ENCODE measurements at places on chromosomes 7 and 10. TPM values are rescaled to one million over a fixed set of nuclear protein-coding genes. Genes with fewer than 3 reads are reported as not detected.

GRCh38 chr7:110918949-110919548 lies 171.9 kb upstream of the LRRN3 start:
- DNase-seq, result no peak

Gene NOD1
- polyA plus RNA-seq, result 18.4 TPM

DNA sequence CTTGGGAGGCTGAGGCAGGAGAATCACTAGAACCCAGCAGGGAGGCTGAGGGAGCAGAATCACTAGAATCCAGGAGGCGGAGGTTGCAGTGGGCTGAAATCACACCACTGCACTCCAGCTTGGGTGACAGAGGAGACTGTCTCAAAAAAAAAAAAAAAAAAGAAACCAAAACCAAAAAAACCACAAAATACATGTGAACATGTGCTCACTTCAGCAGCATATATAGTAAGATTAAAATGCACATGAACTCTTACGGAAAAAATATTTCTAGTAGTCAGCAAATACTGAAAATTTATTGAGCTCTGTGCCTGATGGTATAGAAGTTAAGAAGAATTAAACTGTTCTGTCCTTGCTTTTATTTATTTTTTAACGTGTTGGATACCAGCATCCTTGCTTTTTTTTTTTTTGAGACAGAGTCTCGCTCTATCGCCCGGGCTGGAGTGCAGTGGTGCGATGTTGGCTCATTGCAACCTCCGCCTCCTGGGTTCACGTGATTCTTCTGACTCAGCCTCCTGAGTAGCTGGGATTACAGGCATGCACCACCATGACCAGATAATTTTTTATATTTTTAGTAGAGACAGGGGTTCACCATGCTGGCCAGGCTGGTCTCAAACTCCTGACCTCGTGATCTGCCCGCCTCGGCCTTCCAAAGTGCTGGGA lies 9.6 kb upstream of the ZNF487 start:
- DNase-seq, result no peak

GRCh38 chr10:104880624-104881398 lies 239.7 kb downstream of the SORCS3 start:
- DNase-seq, result no peak

DNA sequence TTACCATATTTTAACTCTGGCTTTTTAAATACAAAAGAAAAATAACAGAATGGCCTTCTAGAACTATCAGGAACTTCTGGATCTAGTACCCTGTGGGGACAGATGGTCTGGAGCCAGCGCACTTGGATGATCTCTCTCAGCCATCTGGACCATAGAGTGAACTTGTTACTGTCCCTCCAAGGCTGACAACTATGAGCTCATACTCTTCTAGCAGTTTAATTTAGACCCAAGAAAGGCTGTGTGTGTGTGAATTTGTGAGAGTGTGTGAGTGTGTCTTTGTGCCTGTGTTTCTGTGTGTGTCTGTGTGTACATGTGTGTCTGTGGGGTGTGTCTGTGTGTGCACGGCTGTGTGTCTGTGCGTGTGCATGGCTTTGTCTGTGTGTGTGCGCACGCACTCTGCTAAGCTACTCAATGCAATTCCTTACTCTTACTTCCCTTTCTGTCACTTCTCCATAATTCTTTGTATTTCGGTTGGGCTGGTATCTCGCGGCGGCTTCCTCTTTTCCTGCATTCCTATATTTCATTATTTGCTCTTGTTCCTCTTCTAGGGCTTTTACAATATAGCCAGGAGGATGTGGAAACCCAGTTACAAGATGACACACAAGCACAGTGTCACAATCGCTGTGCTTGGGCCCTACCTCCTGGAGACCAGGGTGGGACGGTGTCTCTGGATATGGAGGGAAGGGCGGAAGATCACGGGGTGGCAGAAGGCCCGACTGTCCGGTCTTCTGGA lies 51.9 kb downstream of the IKZF1 start:
- DNase-seq, result peak; percentile 17

GRCh38 chr10:114266521-114266920 lies 27.5 kb downstream of the VWA2 start:
- peak; percentile 42 for DNase-seq

- DNase-seq, result no peak
Measured at GRCh38 chr10:101043363-101043707, 12.3 kb downstream of the SFXN3 start.

- DNase-seq, result no peak
Measured at GRCh38 chr7:68925241-68925640, 673.0 kb upstream of the AUTS2 start.

Gene RAPGEF5
- 4.3 TPM for polyA plus RNA-seq

Gene CYP26C1
- polyA plus RNA-seq, result not detected

- DNase-seq, result no peak
Measured at GRCh38 chr10:86287110-86287793, 79.3 kb downstream of the GRID1 start.

GRCh38 chr7:157437519-157438061 lies 100.8 kb downstream of the DNAJB6 start:
- DNase-seq, result no peak

DNA sequence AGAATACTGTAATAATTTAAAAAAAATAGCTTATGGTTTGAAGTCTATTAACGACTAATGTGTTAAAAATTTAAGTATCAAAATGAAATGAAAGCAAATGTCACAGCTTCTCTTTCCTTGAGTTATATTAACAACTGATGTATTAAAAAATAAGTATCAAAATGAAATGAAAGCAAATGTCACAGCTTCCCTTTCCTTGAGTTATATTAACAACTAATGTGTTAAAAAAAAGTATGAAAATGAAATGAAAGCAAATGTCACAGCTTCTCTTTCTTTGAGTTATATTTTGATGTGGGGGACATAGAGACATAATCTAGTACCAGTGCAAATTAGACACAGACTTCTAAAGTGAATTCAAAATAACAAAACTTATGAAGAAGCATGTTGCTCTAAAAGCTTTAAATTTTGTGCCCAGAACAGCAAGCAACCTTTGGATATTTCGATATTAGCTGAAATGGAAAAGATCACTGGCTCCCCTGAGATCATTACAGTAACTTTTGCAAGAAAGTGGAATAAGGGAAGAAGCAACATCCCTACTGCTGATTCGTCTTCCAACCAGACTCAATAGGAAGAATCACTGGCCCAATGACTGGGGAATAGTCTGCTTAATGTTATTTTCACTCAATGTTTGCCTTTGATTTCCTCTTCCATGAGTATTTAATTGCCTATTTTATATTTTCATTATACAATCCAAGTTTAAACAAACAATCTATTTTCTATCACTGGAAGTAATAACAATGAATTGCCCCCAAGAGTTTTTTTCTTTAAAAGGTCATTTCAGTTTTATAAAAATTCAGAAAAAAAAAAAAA lies 8.0 kb downstream of the SKAP2 start:
- no peak for DNase-seq

- DNase-seq, result no peak
Measured at GRCh38 chr7:69703099-69703498, 104.8 kb downstream of the AUTS2 start.

- no peak for DNase-seq
Measured at GRCh38 chr10:74437822-74438221, 286.8 kb downstream of the ADK start.

DNA sequence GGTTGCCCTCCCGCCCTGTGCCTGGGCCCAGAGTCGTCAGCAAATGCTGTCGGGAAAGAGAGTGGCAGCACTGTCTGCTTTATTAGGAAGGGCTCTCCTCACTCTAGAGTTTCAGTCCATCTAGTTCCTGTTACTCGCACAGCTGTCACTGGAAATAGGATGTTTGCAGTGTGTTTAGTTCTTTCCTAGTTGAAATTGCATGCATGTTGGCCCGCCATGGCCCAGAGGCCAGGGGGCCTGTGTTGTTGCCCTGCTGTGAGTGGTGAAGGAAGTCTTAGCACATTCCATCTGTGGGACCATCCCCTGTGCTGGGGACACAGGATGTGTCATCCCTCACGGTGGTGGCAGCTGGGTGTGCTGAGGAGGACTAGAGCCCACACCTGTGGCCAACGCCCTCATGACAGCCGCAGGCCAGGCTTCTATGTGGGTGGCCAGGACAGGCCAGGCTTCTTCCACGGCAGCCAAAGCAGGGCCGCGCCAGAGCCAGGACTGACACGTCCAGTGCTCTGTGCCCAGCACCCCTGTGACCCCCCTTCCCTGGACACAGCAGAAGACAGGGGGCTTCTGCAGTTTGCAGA lies 45.4 kb downstream of the ZNF467 start:
- DNase-seq, result no peak

Gene GPR37
- polyA plus RNA-seq, result not detected

- no peak for DNase-seq
Measured at GRCh38 chr7:18125476-18125875, 97.8 kb upstream of the PRPS1L1 start.

Gene TMEM236
- polyA plus RNA-seq, result 0.13 TPM

Gene RGS10
- 8.4 TPM for polyA plus RNA-seq

DNA sequence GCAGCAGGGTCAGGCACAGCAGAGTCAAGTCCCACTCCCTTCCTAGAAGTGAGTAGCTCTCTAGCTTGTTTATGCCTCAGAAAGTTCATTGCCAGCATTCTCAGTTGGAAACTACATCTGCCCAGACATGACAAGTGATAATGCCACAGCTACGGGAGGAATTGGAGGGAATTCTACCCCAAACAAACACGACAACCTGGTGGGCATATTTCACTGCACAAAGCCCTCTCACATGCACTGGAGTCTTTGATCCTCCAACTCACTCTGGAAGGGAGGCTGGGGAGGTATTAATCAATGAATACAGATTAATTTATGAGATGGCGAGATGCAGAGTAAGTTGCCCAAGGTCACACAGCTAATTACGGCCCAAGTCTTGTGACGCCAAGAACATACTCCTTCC lies 126.0 kb upstream of the MGMT start:
- DNase-seq, result no peak

DNA sequence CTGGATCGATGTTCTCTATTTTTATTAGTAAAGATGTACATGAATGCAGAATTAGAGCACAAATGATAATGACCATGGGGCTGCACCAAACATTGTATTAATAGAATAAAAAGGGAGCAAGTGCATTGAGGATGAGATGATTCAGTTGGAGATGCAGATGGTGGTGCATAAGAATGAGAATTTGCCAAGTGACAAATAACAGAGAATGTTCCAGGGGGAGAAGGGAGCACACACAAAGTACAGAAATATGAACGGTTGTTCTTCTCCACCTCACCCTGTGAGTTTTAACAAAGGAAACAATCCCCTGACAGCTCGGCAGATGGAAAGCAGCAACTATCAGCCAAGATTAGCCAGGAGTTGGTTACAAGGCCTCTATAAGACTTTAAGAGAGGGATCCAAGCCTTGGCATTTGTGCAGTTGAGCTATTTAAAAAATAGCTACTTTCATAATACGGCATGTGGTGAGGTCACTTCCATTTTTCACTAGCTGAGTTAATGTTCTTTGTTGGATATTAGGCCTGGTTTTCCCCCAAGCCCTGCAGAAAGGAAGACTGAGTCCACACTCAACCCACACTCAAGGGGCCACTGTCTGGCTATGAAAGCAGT lies 462.5 kb downstream of the TNS3 start:
- DNase-seq, result no peak

DNA sequence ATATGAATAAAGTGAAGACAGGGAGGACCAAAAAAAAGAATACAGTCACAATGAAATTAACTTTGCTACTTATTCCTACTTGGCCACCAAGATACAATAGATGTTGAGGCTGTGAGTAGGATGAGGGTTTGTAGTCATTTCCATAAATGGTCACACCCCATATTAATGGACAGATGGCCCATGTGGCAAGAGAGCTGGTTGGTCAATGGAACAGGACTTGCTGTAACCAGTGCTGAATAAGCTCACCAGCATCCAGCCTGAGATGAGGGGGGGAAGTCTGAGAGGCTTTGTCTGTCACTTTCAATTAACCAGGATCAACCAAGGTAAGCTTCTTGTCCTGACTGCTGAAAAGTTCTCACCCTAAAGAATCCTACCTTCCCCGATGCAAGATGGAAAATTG lies 130.4 kb upstream of the KCNMA1 start:
- DNase-seq, result no peak

DNA sequence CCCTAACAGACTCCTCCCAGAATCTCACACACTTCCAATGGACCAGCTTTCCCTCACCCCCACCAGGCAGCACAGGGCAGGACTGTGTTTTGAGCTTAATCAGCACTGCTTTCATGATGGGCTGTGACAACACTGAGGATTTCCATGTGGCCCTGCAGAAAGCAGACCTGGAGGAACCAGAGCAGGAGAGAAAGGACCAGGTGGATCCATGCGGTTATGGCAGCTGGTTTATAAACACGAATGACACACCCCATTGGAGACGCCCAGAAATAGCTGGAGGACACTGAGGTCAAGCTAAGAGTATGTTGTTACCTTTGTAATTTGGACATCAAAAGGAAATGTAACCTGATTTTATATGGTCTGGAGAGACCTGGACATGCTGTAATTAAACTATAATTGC lies 31.7 kb upstream of the HERPUD2 start:
- no peak for DNase-seq

DNA sequence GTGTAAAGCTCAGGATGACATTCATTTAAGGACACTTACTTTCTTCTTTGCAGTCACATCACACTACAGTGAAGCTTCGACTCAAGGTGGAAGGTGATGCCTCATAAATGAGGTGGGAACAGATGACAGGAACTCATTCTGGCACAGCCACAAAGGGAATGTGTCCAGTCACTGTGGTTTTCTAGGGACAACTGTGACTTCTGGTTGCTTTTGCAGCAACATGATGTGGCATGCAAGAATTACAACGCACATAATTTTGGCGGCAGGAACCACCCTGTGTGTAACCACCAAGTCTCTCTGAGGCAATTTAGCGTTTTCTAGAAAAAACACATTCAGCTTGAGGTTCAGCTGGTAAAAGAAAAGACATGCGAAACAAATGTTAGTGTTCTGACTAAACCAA lies 32.0 kb upstream of the FERD3L start:
- no peak for DNase-seq

- DNase-seq, result peak; percentile 50
Measured at GRCh38 chr7:15687546-15688278, 1.2 kb upstream of the MEOX2 start.

Gene RNF148
- 0.03 TPM for polyA plus RNA-seq

- DNase-seq, result no peak
Measured at GRCh38 chr7:87506246-87507180, 31.0 kb upstream of the ABCB4 start.

DNA sequence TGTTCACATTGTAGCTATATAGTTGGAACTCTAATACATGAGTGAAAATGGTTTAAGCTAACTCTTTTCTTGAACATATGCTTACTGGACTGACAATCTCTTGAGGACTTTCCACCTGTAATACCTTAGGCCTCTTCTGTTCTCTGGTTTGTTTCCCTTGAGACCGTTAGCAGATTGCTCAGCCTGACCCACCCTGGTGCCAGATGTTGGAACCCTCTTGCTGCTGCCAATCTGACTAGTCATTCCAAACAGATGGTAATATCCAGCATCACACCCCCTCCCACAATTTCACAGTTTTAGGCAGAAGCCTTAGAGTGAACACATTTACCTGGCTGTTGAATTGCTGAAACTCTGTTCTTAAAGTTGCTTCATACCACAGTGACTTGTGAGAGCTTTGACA lies 18.7 kb downstream of the CALD1 start:
- no peak for DNase-seq

DNA sequence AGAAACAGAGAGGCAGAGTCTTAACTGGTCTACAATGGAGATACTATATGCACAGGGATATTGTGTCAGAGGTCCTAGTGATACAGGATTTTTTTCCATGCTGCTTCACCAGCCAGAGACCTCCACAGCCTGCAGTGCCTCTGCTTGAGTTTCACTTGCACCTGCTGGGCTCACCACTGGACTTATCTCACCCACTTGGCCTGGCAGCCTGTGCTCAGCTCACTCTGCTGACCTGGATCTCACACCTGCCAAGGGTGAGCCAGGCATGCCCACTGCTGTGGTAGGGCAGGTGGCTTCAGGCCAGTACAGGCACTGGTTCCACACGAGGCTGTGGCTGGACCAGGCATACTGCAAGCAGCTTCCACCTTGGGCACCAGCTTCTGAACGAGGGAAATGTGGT lies 36.6 kb downstream of the PNLIPRP3 start:
- DNase-seq, result no peak

Gene FAM25A
- polyA plus RNA-seq, result not detected
